ENCODE measurements at places on chromosomes 6 and 20.
A peak's percentile ranks its signal among the peaks of the same experiment; 100 is the strongest.

DNA sequence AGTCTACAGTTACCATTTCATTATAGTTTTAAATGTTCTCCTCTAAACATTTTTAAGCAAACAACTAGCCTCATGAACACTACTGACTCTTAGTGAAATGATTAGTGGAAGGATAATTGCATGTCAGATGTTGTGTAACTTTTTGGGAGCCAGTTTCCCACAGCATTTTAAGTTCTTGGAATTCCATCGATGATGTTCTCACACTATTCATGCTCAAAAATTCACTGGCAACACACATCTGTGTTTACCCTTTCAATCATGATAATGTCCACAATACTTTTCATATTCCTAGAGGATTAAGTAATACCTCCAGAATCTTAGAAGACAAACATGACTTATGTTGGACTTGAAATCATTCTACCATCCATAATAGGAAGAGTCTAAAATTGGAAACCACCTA, 678.1 kb upstream of the ID4 start:
- DNase-seq, result no peak

GRCh38 chr6:56772737-56773184, 130.1 kb upstream of the DST start:
- no peak for DNase-seq

DNA sequence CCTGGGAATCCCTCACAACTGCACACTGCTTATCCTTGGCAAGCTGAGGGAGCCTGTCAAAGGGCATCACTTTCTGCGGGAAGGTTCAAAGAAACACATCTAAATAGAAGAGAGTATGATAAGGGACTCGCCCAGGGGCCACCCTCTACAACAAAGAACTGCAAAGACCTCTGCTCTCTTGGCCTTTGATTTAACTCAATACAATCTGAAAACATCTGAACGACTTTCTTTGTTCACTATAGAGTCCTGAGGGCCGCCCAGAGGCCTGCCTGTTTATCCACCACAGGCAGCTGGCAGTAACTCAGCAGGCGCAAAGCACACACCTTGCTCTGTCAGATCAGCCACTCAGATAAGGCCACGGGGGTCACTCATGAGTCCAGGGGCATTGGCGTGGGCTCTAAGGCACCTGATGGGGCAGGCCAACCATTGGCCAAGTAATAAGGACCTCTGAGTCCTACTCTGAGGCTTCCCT, 139.3 kb downstream of the UNC5CL start:
- DNase-seq, result no peak

DNA sequence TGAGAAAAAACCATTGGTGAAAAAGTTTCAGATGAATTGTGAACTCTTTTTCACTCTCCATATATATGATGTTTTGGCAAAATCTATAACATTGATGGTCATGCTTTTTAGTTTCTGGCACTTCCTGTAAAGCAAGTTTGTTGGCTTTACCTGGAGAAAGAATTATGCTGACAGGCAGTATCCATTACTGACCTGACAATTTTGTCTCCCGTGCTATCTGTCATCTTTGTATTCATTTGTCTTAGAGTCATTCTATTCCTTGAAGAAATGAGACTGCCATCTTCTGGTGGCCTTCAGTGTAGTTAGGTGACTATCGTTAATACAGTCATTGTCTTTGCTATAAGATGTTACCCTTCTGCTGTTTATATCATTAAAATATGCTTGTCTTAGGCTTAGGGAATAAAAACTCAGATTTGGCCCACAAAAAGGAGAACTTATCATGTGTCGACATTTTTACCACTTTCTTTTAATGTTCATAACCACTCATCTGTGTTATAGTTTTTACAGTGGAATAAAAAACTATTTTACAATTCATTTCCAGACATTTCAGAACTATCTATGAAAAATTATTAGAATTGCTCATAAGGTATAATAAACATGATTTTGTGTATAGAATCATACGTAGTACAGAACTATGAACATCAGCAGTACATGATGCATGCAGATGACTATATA, 707.0 kb downstream of the EPM2A start:
- DNase-seq, result peak; percentile 55

- no peak for DNase-seq
Observed at GRCh38 chr20:12928755-12929401, 79.9 kb upstream of the SPTLC3 start.

DNA sequence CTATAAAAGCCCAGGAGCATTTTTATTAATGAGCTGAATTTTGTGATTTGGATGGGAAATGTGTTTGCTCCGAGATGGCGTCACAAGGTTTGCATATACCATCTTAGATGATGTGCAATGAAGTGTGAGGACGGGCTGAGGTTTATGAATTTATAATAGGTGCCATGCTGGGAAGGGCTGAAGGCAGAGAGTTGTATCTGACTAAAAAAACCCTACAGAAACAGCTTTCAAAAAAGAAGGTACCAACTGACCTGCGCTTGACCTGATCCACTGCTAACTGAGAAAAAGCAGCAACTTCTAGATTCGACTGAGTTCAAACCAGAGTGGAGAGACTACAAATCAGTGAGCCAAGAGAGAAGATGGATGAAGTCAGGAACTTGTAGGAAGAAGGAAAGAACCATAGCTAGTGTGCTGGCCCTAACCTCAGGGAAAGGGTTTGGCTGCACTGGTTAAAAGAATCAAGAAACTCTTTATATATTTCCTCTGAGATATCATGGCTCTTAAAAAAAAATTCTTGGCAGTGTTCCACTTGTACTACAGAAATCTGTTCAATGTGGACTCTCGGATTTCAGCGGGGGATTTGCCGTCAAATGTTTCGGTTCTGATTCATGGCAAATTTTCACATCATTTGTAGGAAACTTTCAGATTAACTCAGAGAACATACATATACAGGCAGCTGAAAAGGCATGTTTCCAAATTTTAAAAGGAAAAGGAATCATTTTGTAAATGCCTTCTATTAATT, 56.5 kb upstream of the HDGFL1 start:
- no peak for DNase-seq

All from NB4 (cell line).